ENCODE measurements at places on chromosomes 12 and 14.

DNA sequence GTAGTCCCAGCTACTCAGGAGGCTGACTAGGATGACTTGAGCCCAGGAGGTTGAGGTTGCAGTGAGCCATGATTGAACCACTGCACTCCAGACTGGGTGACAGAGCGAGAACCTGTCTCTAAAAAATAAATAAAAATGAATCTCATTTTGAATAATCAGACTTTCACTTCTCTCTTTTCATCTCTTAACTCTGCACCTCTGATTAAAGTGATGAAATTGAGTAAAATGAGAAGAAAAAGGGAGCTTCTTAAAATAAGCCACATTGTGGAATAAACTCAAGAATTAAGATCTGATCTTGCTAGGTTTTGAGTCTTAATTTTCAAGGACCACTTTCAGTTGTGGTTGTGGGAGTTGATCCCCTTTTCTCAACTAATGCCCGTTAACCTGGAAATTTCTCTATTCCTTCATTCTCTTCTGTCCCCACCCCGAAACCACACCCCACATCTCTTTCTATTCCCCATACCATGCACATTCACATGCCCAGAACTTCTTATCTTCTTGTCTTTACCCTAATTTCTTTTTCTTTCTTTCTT lies 70.9 kb upstream of the ETV6 start:
- H3K27ac ChIP-seq = no peak overlapping the region
- peak; percentile 57 for DNase-seq
- peaks cover 21% of the 10 kb centered on the region for H3K4me1 ChIP-seq
- H3K27me3 ChIP-seq = peaks cover 6% of the 10 kb centered on the region

GRCh38 chr12:100435957-100436356 lies 37.7 kb upstream of the NR1H4 start:
- H3K36me3 ChIP-seq = no peaks in the 10 kb centered on the region
- H3K27ac ChIP-seq = no peak overlapping the region
- peaks cover 10% of the 10 kb centered on the region for H3K27me3 ChIP-seq

DNA sequence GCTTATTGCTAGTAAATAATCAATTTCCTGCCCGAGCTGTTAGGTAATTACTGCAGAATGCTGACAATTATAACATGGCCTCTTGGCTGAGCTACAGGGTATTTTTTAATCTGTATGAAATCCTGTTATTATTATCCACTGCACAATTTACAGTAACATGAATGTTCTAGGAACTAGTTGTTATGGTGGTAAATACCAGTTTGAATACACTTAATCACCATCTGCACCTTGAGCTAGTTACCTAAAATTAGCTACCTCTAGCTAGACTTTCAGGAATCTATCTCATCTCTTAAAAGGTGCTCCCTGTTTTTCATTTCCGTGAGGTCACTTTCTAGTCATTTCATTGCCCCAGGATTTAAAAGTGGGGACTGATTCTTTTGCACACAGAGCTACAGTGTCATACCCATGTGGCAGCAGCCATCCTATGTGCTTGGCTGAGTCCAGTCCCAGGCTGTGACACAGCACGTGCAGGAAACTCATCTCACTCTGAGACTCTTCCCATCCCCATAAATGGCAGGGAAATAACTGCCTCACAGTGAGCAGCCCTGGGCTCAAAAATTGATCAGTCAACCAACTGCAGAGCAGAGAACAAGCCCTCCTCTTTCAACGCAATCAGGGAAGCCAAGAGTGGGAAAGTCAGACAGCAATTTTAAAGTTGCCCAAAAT lies 37.6 kb downstream of the DCP1B start:
- no peak overlapping the region for H3K4me3 ChIP-seq
- peaks cover 18% of the 10 kb centered on the region for H3K36me3 ChIP-seq
- H3K4me1 ChIP-seq = peaks cover 6% of the 10 kb centered on the region
- H3K27me3 ChIP-seq = no peaks in the 10 kb centered on the region
- no peak overlapping the region for H3K27ac ChIP-seq

GRCh38 chr14:64974563-64974962 lies 2.4 kb upstream of the RAB15 start:
- no peaks in the 10 kb centered on the region for H3K27me3 ChIP-seq
- no peak overlapping the region for H3K27ac ChIP-seq
- H3K4me3 ChIP-seq = no peak overlapping the region
- no peaks in the 10 kb centered on the region for H3K36me3 ChIP-seq
- peaks cover 10% of the 10 kb centered on the region for H3K4me1 ChIP-seq

DNA sequence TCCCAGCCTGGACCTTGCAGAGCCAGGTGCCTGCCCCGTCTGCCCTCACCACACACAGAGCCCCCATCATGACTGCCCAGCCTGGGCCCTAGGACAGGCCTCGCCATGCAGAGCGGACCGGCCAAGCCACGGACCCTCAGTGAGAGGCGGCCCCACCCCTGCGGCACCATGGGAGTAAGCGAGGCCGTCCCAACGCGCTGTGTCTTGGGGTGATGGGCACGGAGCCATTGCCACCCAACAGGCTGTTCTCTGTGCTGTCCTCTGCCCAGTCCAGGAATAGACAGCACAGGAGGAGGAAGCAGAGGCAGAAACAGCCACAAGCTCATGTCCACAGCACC lies 39.2 kb downstream of the GALNT9 start:
- no peak overlapping the region for H3K27ac ChIP-seq
- H3K27me3 ChIP-seq = peaks cover 29% of the 10 kb centered on the region

GRCh38 chr12:72261885-72262284 lies 10.3 kb upstream of the TRHDE start:
- H3K27me3 ChIP-seq = peaks cover 3% of the 10 kb centered on the region
- DNase-seq = no peak
- no peak overlapping the region for H3K4me3 ChIP-seq
- H3K27ac ChIP-seq = no peak overlapping the region
- no peaks in the 10 kb centered on the region for H3K36me3 ChIP-seq

Measured in activated naive CD4-positive, alpha-beta T cell treated with anti-CD3 and anti-CD28 coated beads for 36 hours (primary cell).